Activated naive CD8-positive, alpha-beta T cell treated with anti-CD3 and anti-CD28 coated beads, Interleukin-2, amount 50 U/mL, for 16 hours (primary cell): ENCODE measurements at places on chromosomes 2 and 18.

GRCh38 chr2:75375646-75376582, 176.6 kb upstream of the TACR1 start:
- no peak for DNase-seq

DNA sequence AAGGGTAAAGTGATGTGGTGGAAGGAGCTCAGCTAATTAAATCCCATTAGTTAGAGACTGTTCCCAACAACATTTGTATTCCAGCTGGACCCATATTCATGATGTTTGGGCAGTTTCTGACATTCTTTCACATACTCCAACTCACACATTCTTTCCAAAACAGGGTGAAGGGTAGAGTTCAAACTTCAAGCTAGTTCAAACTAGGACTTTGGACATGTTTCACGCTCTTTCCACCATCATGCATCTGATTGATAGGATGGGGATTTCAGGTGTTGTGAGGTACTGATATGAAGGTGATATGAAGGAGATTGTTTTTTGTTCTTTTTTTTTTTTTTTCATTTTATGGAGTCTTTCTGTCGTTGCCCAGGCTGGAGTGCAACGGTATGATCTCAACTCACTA, 197.1 kb upstream of the LHCGR start:
- DNase-seq: no peak

DNA sequence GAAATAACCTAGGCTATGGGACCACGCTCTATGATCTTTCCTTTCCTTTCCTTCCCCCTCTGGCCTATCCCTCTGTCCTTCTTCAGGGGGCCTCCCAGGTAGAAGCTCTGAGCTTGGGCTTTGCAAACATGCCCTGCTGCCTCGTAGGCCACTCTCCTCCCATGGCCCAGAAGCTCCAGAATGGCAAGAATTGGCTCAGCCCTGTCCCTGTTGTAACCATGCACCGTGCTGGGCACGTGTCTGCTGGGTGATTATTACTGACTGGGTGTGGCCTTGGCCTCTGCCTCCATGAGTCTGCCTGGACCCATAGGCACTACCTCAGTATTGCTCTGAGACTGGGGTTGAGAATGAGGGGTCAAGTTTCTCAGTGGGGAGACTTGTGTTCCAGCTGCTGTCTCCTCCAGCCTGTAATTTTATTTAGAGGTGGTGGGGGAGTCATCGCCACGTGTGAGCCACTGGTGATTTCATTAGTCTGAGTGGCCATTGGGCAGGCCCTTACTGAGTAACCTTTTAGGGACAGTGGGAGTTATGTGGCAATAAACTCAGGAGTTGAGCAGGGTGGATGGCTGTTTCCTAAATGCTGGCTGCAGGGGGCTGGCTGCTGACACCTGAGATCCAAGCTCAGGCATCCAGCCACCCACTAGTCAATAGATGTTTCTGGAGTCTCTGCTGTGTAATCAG, 157.9 kb downstream of the CLIP4 start:
- no peak for DNase-seq

- no peak for DNase-seq
Observed at GRCh38 chr2:11977766-11978524, 231.5 kb downstream of the LPIN1 start.

- no peak for DNase-seq
Observed at GRCh38 chr2:55063713-55064323, 13.6 kb upstream of the RTN4 start.

DNA sequence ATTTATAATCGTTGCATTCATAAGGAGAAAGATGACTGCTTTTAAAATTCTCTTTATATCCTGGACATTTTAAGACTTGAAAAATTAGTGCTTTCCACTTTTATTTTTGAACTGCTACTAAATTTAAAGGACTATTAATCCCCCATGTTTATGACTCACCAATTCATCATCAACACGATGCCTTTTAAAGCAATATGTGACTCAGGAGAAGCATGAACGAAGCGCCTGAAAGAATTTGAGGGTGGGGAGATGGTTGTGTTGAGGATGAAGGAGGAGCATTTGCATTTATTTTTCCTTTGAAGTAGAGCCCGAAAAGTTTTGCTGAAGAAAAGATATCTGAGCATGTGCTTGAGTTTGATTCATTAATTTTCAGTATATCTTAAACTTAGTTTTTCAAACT, 192.2 kb upstream of the LRRTM1 start:
- no peak for DNase-seq

DNA sequence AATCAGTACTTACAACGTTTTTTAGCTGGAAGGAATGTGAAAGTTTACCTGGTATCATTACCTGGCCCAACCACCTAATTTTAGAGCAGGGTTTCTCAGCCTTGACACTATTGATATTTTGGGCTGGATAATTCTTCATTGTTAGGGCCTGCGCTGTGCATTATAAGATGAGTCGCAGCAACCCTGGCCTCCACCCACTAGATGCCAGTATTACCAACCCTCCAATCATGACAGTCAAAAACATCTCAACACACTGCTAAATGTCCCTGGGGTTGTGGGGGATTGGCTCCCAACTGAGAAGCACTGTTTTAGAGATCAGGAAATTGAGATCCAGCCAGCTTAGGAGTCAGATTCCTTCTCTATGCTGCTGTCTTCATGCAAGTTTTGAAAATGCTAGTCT, 265.3 kb upstream of the TCF4 start:
- no peak for DNase-seq

GRCh38 chr2:161112908-161113307, 47.3 kb upstream of the TANK start:
- no peak for DNase-seq

GRCh38 chr2:125652280-125652679, 1003.7 kb upstream of the GYPC start:
- no peak for DNase-seq

DNA sequence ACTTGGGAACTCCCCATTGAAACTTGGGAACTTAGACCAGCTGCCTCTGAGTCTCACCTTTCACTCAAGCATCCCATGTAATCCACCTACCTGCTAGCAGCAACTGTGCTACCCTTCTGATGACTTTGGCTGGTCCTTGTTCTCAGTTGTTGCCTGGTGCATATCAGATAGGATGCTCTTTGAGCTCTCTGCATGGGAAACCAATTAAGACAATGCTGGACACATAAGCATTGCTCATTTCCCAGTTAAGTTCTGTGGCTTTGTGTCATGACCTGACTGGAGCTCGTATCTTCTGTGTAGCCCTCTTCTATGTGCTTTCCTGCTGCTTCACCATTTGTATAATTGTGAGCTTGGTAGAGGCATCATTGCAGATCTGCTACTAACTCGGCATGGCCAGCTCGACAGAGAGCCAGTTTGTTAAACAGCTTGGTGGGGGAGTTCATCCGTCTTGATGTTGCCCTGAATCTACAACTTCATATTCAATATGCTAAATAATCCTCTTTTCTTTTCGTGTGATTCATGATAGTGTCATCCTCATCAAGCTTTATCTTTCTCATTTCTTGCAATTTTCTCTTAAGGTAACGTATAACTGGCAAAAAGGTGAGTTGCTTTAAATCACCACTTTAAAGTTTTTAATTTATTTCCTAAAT, 447.5 kb upstream of the SLC14A2 start:
- DNase-seq: no peak

DNA sequence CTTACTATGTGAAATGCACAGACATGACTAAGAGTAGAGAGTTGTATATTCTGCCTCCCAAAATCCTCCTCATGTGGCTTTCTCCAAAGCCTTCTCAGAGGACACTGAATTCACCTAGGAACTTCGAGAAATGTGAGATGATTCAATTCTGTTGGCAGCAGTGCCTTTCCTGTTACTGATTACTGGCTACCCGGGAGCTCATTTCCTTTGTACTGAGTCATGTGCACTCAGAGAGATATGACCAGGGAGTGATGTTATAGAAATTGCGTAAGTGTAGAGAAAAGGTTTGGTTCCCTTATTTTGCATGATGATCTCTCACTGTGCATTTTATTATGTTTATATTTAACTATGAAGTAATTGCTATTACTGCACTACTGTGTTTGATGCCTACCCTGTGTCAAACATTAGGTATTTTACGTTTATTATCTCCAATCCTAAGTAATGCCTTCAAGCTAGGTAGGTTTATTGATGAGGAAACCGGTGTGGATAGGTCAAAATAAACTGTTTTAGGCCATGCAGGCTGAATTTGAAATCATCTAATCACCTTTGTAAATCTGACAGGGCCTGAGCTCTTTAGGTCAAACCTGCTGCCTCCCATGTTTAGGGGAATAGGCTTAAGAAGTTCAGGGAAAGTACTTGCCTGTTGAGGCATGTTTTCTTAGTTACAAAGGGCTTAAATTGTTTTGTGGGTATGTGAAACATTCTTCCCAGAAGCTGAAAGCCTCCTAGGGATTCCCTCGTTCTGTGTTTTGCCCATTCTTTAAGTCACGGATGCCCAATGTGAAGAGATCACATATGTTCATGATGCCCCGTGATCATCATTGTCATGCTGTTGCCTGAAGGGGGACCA, 86.8 kb downstream of the FMNL2 start:
- no peak for DNase-seq

- no peak for DNase-seq
Observed at GRCh38 chr2:69013142-69013839, at the start of gene ANTXR1. Gene ANTXR1, plus strand, starts transcription at chr2:69013179. Its CDS starts 321 bp downstream, at chr2:69013500.

- DNase-seq: no peak
Observed at GRCh38 chr2:162067596-162067995, 6.4 kb downstream of the DPP4 start.
